Stimulated activated CD8-positive, alpha-beta memory T cell treated with anti-CD3 and anti-CD28 coated beads, Interleukin-15, amount 100 ng/mL, for 1 hour (primary cell): ENCODE measurements at places on chromosomes 13 and 19.
A peak's percentile ranks its signal among the peaks of the same experiment; 100 is the strongest.

DNA sequence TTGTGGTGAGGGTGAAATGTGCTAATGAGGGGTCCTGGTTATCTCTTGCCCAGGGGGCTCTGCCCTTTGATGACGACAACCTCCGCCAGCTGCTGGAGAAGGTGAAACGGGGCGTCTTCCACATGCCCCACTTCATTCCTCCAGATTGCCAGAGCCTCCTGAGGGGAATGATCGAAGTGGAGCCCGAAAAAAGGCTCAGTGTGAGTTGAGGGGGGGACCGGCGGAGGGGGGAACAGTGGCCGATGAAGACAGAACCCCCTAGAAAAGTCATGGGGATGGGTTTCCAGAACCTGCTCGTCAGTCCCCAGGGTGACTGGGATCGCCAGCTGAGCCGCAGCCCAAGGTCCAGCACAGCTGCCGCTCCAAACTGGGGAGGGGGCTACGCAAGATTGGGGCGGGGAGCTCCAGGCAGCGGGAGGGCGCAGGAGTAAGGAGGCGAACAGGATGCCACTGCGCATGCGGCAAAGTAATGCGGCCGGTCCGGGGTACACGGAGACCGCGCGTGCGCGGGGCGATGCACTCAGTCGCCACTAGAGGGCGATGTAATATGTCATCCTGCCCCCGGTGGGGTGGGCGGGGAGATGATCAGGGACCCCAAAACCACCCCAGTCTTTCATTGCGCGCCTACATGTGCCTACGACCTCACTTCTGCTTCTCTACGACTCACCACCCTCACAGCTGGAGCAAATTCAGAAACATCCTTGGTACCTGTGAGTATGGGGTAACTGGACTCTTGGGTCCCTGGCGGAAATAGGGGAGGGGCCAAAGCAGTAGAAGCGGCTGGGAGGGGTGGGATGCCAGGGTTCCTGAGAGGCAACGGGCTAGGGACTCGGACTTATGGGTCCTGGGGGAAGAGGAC lies 17.9 kb downstream of the BRSK1 start:
- DNase-seq: peak; percentile 95

DNA sequence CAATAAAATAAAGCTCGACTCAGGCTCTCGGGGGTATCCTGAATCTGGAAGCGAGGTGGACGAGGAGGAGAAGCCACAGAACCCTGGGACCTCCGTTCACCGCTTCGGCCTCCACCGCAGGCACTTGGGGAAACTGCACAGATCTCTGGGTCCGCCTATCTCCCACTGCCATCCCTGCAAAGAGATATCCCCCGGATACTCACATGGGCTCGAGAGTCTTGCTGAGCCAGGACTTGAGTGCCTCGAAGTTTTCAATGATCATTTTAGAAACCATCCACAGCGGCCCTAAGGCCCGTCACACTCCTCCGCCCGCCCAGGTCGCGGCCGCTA lies 589 bp downstream of the RBM26 start:
- no peak for DNase-seq

- peak; percentile 68 for DNase-seq
Observed at GRCh38 chr19:31214086-31214485, 135.2 kb downstream of the TSHZ3 start.

DNA sequence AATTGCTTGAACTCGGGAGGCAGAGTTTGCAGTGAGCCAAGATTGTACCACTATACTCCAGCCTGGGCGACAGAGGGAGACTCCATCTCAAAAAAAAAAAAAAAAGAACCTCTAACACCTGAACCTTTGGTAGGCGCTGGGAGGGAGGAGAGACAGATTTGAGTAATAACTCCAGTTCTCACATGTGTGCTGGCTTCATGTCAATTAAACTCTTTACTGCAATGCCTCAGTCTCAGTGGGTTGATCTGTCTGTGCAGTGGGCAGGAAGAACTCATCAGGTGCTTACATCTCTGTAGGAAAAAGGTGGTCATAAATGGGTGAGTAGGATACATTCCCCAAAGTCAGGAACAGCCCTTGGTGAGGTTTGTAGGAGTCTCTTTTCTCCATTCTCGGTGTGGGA lies 85.1 kb upstream of the ABCC4 start:
- no peak for DNase-seq

- no peak for DNase-seq
Observed at GRCh38 chr13:52348071-52348470, 57.9 kb downstream of the THSD1 start.

DNA sequence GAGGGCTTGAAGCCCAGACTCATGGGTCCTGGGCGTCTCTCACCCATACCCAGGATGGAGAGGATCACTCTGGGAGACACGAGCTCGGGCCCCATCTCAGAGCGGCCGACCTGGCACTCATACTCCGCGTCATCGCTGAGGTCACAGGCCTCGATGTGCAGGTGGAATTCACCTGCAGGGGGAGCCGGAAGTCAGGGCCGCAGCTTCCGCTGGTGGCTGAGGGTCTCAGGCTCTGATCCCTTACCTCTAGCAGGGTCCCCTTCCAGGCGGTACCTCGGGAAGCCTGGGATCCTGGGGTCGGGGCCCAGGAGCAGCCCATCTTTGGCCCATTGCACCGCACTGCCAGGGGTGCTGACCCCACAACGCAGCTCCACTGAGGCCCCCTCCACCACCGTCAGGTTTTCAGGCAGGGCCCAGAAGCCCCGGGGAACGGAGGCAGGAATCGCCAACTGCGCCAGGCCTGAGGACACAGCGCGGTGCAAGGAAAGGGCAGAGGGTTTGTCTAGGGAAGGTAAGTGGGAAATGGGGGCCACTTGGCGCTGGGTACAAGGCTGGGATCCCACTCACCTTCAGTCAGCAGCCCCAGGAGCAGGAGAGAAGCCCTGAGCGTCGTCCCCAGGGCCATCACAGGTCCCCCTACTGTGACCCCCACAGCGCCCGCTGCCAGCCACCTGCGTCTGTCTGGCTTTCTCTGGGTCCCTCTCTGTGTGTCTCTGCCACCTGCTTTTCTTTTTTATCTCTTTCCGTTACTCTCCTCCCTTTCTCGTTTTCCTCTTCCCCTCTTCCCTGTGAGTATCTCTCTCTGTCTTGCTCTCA lies 883 bp downstream of the NPHS1 start:
- DNase-seq: no peak

- DNase-seq: no peak
Observed at GRCh38 chr19:45975306-45976070, 1.8 kb upstream of the NOVA2 start.

DNA sequence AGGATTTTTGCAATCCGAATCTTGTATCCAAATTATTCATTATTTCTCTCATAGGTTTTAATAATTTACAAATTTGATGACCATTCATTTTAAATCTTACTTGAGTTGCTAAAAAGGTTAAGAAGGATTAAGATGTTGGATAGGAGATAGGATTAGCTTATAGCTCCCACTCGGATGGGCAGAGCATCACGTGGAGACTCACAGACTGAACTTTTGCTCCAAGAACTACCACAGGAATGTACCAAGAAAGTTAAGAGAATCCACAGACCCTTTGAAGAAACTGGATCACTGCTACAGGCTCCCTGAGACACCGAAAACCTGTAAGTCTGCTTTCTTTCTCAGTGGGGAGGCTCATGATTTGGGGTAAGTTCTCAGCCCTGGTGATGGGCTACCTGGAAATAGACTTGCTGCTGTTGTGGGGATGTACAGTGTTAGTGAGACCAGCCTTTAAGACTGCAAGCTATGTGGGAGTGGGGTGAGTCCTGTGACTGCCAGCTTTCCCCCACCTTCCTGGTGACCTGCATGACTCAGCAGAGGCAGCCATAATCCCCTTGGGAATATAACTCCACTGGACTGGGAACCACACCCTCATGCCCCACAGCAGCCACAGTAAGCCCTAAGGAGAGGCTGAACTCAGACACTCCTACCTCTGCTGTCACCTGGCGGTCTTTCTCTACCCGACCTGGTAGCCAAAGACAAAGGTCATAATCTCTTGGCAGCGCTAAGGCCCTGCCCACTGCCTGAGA lies 1458.0 kb downstream of the OLFM4 start:
- no peak for DNase-seq

GRCh38 chr19:6480848-6481415 lies 655 bp downstream of the DENND1C start:
- DNase-seq: no peak

- no peak for DNase-seq
Observed at GRCh38 chr13:20815464-20815863, 41.7 kb upstream of the EEF1AKMT1 start.

GRCh38 chr19:6794686-6795431 lies 22.4 kb downstream of the VAV1 start:
- DNase-seq: no peak

- no peak for DNase-seq
Observed at GRCh38 chr13:28590461-28590860, 68.5 kb upstream of the POMP start.

- DNase-seq: no peak
Observed at GRCh38 chr19:28103921-28104320, 1109.0 kb downstream of the UQCRFS1 start.

DNA sequence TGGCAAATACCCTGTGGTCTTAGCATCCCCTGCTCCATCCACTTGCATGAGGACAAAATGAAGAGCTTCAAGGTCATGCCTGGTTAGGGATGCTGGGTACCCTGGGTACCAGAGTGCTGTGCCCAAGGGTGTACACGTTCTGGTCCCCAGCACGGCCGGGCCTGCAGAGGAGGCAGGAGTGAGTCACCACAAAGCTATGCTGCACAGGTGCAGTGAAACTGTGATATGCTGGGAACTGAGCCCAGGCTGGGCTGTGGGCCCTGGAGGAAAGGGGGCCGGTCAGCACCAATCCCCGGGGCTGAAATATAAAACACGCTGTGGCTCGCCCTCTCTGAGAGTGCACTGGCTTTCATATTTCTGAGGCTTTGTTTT lies 95.1 kb downstream of the TSHZ3 start:
- DNase-seq: no peak

- no peak for DNase-seq
Observed at GRCh38 chr19:49564616-49565045, 15.7 kb downstream of the NOSIP start.

DNA sequence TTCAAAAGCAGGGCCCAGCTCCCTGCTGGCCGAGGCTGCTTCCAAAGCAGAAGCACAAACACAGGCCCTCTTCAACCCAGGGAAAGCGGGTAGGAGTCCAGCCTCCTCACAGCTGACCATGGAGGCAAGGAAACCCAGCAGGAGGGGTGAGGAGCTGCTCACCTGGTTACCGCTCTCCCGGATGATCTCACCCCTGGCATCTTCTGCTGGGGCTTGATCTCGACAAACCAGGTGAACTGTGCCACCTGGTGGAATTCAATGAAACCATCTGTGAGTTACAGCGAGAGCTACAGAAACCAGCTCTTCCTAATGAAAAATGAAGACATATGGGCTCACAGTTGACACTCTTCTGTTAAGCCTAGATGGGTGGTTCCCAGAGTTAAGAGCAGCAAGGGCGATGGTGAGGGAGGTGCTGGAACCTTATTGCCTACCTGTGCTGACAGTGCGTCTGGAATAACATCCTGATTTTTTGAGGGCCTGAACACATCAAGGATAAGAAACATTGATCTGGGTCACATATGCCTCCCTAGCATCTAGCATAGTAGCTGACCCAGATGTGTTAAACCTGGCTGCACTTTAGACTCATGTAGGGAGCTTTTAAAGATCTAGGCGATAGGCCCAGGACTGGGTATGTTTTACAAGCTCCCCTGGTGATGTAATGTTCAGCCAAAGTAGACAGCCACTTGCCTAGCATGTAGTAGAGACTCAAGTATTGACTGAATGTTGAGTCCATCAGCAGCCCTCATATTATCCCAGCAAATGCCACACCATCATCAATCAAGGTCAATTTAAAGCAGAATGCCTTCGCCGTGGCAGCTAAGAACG lies 6.1 kb downstream of the DHRS12 start:
- DNase-seq: no peak

DNA sequence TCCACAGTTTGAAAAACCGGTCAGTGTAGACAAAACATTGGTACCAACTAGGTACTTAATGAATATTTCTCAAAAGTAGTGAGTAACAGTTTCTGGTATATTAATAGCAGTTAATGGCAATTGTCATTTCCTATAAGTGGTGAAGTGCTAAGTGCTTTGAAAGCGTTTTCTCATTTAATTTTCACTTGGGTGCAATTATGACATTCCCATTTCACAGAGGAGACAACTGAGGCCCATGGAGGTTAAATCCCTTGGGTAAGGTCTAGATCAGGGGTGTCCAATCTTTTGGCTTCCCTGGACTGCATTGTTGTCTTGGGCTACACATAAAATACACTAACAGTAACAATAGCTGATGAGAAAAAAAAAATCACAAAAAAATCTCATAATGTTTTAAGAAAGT lies 687 bp upstream of the SYT3 start:
- no peak for DNase-seq

DNA sequence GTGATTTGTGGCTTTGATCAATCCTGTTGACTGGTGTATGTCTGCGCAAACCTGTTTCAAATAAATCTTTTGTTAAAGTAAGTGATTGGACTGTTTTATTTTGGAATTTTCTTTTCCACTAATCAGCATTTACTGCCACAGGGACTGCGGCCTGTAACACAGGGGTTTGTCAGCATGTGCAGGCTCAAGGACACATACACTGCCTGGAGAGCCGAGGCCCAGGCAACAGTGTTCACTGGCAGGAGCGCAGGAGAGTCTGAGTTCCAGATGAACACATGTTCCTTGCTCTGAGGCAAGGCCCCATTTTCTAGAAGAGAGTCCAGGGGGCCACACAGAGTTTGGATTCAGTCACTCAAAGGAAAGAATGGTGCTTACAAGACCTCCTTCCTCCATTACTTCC lies 26.0 kb downstream of the SHISA2 start:
- DNase-seq: no peak

- DNase-seq: no peak
Observed at GRCh38 chr13:110790371-110790770, 76.9 kb downstream of the ING1 start.

GRCh38 chr13:37433086-37433485 lies 165.5 kb downstream of the POSTN start:
- DNase-seq: no peak

GRCh38 chr13:20428666-20429644 lies 96.7 kb downstream of the CRYL1 start:
- no peak for DNase-seq

DNA sequence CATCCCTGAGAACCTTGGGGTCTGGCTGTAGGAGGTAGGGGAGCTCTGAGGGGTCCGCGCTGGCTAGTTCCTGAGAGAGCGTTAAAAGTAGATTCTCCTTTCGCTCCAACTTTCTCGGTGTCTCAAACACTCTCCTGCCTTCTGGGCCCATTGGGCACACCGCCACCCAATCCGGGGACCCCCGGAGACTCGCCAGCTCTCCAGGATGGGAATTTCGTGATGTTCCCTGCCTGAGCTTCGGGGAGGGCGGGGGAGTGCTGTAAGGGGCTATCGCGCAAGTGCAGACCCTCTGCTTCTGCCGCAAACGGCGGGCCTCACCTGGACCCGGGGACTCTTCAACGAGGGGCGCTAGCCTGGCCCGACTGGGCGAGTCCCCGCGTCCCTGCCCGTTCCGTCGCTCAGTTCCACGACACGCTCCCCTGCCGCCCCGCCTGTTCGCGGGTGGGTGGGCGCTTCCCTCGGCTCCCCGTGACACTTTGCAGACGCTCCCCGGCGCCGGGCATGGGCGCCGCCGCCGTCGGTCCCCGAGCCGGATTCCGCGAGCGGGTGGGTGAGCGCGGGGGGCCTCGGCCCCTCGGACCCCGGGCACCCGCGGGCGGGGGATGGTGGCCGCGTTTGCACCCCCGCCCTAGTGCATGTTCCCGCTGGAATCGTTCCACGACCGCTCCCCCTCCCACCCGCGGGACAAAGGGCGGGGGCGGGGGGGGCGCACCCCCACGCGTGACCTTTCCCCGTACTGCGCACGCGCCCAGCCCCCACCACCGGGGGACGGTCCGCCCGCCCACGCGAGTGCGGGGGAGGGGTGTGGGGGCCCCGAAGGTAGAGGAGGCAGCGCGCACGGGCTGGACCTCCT lies at the start of gene CCDC106:
CCDC106 (plus strand) TSS at position 481 of the 853 bp plus-strand sequence. CDS start 835 bp downstream, outside the sequence.
- no peak for DNase-seq

GRCh38 chr13:79307433-79307861 lies 98.6 kb downstream of the RBM26 start:
- no peak for DNase-seq
